M059J (cell line): ENCODE measurements at places on chromosomes 11 and 22. TPM values are rescaled to one million over a fixed set of nuclear protein-coding genes. Genes with fewer than 3 reads are reported as not detected.
A peak's percentile ranks its signal among the peaks of the same experiment; 100 is the strongest.

- peak; percentile 5 for DNase-seq
Measured at GRCh38 chr11:59463190-59463641, 6.5 kb downstream of the OR4D6 start.

DNA sequence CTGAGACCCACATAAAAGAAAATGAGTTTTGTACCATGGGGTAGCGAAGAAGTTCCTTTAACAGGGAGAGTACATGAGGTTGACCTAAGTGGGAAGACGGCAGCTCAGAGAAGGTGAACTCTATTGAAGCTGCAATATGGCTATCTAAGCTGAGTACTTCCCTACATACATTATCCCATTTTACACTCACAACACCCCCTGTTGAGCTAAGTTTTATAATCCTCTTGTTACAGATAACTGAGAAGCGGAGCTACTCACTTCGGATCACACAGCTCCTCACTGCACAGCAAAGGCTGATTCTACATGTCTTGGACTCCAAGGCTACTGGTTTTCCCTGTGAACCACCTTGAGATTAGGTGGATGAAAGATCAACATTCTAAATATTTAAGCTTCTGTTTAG is 8.2 kb upstream of the PIWIL4 start:
- DNase-seq: no peak

DNA sequence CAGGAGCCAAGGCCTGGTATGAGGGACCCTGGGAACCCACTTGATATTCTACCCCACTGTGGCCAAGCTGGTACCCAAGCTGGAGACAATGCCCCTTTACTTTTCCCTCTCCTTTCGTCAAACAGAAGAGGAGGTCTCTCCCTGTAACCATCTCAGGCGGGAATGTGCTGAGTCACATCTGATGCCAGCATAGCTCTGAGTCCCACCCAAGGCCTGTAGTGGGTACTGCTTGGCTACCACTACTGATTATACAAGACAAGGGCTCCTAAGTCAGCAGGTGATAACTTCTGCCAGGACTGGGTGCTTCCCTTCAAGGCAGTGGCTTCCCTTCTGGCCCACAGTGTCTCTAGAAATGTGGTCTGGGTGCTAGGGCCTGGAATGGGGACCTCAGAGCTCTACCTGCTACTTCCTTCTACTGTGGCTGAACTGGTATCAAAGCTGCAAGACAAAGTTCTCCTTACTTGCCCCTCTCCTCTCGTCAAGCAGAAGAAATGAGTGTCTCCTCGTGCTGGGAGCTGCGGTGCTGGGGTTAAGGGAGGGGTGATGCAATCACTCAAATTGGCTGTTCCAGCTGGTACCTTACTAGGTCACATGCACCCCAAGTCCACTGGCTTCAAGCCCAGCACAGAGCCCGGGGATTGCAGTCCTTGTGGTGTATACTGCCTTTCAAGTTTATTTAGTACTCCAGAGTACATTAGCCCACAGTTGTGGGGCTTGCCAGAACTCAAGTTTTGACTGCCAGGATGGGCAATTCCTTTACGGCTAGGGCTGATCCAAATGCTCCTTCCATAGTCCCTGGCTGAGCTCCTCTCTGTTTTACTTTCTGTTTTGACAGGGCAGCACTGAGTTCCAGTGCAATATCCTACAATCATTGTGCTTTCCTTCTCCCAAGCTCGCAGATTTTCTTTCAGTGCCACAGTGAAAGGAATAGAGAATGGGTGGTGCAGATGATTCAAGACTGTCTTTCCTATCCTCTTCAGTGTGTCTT is 419.7 kb upstream of the CNTN5 start:
- DNase-seq: peak; percentile 40

DNA sequence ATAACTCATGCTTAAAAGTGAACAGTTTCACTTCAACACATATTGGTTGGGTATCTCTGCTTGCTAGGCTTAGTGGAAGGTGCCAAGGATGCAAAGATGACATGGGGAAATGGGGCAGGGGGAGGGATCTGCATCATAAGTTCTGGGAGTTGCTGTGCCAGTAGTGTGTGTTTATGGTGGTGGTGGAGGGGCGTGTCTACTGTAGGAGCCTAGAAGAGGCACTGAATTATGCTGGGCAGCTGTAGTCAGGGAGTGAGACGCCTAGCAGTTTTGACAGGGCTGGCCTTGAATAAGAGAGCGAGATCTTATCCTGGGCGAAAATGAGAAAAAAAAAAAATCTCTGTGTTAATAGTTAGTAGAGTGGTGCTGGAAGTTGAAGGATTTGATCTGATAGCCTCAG is 3.0 kb downstream of the ELMOD1 start:
- no peak for DNase-seq

DNA sequence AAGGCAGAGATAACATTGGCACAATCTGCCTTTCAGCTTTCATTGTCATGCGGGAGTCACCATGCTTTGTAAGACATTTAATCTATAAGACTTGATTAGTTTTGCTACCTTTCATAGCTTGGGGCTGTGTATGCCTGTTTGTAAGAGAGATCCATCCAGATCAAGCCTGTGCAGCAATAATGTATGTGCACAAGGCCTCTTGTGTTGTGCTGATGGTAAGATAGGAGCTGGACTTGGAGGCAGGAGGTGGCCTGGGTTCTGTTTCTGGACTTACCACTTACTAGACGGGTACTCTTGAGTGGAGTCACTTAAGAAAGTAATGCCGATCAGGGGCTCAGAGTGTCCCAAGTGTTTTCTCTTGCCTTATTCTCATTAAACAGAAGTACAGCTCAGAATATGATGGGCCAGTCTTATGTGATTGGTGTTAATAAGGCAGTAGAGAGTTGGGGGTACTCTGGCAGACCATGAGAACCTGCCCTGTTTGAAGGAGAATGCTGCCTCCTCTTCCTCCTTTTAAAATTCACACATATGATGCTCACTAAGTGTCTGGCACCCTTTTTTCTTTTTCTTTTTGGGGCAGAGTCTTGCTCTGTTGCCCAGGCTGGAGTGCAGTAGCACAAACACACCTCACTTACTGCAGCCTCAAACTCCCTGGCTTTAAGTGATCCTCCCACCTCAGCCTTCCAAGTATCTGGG is 30.9 kb downstream of the PTPRJ start:
- DNase-seq: no peak

- DNase-seq: no peak
Measured at GRCh38 chr22:30010789-30011405, 69.4 kb upstream of the HORMAD2 start.

GRCh38 chr11:44906649-44907048 is 44.0 kb downstream of the TP53I11 start:
- no peak for DNase-seq

GRCh38 chr22:19178657-19179496 is at the start of gene SLC25A1:
SLC25A1 (minus strand) TSS chr22:19178736; CDS start chr22:19178673, 63 bp downstream.
- peak; percentile 77 for DNase-seq

GRCh38 chr11:79369055-79369454 is 71.8 kb downstream of the TENM4 start:
- no peak for DNase-seq

GRCh38 chr22:34160141-34160783 is 240.0 kb upstream of the LARGE1 start:
- DNase-seq: no peak

DNA sequence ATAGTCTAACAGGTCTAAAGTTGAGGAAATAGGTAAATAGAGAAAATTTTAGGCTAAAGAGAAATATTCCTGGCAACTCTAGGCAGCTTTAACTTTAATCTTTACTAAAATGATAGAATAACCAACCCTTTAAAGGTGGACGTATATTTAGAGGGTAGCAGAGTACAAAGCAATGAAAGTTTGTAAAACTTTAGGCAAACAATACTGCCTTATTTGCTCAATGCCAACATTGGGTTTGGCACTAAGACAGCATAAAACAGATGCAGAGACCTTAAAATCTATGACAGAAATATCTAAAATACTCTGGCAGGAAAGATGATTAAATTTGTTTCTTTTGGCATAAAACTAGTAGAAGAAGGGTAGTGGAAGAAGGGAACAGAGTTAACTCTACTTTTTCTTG is 70.7 kb downstream of the EMSY start:
- no peak for DNase-seq

GRCh38 chr11:86932924-86933875 is 22.0 kb downstream of the FZD4 start:
- no peak for DNase-seq

DNA sequence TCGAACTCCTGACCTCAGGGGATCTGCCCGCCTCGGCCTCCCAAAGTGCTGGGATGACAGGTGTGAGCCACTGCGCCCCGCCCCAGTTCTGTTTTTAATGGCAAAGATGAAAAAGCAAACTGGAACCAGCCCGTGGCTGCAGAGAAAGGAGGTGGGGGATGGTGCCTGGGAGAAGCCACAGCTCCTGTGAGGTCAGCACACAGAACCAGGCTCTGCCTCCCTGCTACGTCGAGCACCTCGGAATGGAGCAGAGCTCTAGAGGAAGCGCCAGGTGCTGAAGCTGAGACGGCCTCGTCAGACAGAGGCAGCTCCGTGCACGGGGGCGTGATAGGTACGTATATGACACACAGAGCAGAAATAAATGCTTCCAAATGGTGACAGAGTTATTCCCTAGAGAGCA is 8.5 kb downstream of the DRD4 start:
- no peak for DNase-seq

DNA sequence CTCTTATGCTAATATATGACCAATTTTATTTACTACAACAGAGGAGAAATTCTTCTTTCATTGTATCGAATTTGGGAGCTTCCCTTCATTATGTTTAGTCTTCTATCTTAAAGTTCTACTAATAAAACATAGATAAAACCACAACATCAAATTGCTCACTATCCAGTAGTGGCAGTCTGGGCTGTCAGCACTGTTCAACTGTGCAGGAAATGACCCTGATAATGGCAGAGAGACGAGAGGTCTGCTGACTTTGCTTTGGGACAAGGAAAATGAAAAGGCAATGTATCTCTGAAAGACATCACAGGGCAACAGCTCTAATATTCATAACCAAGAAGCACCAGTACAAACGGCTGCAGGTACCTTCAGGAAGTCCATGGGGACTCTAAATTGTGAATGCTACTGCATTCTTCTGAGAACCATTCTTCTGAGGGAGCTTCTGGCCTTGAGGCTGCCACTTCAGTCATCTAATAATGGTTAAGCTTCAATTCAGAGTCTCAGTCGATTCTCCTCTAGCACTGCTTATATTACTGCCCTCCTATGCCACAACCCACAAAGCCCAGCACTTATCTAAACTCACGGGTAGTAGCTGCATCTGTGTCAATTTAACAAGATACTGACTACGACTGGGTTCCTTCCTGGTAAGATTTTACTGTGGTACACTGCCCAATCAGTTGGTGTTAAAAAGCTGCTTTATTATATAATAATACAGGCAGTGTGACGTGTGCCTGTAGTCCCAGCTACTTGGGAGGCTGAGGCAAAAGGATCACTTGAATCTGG is 44.2 kb downstream of the CKAP5 start:
- DNase-seq: no peak

- no peak for DNase-seq
Measured at GRCh38 chr11:95262994-95263765, 32.2 kb upstream of the SESN3 start.

- DNase-seq: no peak
Measured at GRCh38 chr11:67423466-67423865, 4.8 kb upstream of the RPS6KB2 start.

DNA sequence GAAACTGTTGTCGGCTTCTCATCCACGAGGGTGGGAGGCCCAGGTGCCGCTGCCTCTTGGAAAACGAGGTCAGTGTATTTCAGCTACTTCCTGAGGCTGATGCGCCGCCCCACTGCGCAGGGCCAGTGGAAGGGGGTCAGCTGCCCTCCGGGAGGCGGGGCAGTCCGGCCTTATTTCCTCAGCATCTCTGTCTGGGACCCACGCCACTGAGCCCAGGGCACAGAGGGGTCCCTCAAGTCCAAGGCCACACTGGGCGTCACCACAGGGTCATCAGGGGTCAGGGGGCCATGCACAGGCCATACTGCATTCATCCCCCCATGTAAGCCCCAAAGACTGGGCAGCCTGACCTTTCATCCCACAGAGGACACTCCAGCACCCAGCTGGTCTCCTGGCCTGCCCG is 12.1 kb downstream of the RTN4R start:
- no peak for DNase-seq

DNA sequence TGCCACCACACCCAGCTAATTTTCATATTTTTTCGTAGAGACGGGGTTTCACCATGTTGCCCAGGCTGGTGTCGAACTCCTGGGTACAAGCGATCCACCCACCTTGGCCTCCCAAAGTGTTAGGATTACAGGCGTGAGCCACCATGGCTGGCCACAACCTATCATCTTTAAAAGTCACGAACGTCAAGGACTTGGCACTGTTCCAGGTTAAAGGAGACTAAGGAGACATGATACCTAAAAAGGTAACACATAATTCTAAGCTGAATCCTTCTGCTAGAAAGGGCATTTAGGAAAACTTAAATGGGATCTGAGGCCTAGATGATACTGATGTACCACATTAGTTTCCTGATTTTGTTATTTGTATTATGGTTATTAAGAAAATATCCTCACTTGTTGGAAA is 43.3 kb upstream of the SYT9 start:
- DNase-seq: no peak

Gene SYT13
- 6.2 and 7.2 TPM in 2 replicates for total RNA-seq

Gene MS4A12
- 0.27 TPM in 1 of 2 replicates, not detected in the other for total RNA-seq

Gene HPX
- not detected in 2 replicates for total RNA-seq

Gene OR52E1
- total RNA-seq: not detected in 2 replicates

Gene MISFA
- total RNA-seq: not detected in 2 replicates

Gene GRAMD1B
- total RNA-seq: 36.4 and 41.5 TPM in 2 replicates

Gene OPCML
- total RNA-seq: 0.02 TPM in 1 of 2 replicates, not detected in the other

Gene DERL3
- 0.44 and 0.49 TPM in 2 replicates for total RNA-seq

Gene MMP8
- not detected in 2 replicates for total RNA-seq
